Upper lobe of left lung (tissue), 6 donors: ENCODE measurements at places on chromosomes 7 and 10. TPM values are rescaled to one million over a fixed set of nuclear protein-coding genes. Genes with fewer than 3 reads are reported as not detected.

The ABCB4 gene
- total RNA-seq: 0.15 TPM

The PRSS1 gene
- total RNA-seq: 20.6 TPM

- H3K36me3 ChIP-seq: no peaks in the 10 kb centered on the region
- no peaks in the 10 kb centered on the region for H3K4me1 ChIP-seq
- H3K4me3 ChIP-seq: no peak overlapping the region
- DNase-seq: no peak
- no peaks in the 10 kb centered on the region for H3K27me3 ChIP-seq
- no peak overlapping the region for H3K27ac ChIP-seq
Observed at GRCh38 chr7:8128449-8129317, 133.3 kb downstream of the ICA1 start.

DNA sequence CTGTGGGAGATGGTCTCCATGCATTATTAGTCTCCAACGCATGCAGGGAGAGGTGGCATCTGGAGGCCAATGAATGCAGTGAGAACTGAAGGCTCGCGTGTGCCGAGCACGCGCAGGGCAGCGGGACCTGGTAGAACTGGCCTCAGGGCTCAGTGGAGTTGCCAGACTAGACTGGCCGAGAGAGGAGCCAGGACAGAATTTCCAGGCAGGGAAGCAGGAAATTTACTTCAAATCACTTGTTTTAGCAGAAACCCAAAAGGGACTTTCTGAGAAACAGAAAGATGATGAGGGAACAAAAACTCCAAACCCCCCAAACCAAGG lies 311.0 kb upstream of the IMMP2L start:
- peaks cover 6% of the 10 kb centered on the region for H3K4me1 ChIP-seq
- H3K27ac ChIP-seq: peak overlapping the region; percentile 15

- H3K36me3 ChIP-seq: peaks cover 5% of the 10 kb centered on the region
- no peaks in the 10 kb centered on the region for H3K27me3 ChIP-seq
- DNase-seq: no peak
- H3K4me3 ChIP-seq: no peak overlapping the region
- H3K4me1 ChIP-seq: no peaks in the 10 kb centered on the region
Observed at GRCh38 chr7:44431091-44431608, 59.3 kb downstream of the NUDCD3 start.

DNA sequence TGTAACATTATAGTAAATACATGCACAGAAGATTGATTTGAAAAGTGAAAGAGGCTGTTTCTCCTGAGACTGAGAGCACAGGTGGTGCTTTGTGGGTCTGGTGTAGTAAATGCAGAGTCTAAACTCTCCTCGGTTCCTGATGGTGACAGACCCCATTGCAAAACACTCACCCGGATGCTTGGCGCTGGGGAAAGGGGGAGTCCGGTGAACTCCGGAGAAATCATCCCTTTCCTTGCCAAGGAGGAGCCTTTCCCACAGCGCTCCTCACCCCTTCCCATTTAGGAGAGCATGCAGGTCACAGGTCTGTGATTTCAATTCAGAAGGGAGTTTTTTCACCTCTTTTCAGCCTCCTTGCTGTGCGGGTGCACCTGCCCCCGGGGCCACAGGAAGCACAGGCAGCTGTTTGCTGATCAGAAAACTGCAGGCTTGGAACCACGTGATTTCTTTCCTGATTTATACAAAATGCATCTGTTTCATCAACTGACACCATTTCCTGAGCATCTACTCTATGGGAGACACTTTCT lies 75.6 kb upstream of the LYZL2 start:
- peak overlapping the region; percentile 69 for H3K27ac ChIP-seq
- H3K27me3 ChIP-seq: no peaks in the 10 kb centered on the region
- no peak overlapping the region for H3K4me3 ChIP-seq
- DNase-seq: no peak

DNA sequence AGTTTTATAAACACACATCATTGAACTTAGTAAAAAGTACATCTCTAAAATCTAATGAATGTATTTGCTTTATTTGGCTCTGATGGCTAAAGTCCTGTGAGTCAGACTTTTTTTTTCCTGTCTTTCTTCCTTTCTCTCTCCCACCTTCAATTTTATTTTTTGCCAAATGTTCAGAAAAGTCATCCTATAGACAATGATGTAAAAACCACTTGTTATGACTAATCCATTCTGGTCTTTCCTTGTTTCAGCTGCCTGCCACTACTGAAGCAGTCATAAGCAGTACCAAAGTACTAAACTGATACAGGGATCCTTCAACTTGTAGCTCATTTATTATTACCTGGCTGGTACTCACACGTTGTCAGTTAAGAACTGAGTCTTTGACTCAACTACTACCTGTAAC lies 23.9 kb downstream of the HECTD2 start:
- H3K27ac ChIP-seq: no peak overlapping the region
- no peaks in the 10 kb centered on the region for H3K36me3 ChIP-seq
- H3K4me3 ChIP-seq: no peak overlapping the region
